ENCODE measurements at places on chromosomes 3 and 15. TPM values are rescaled to one million over a fixed set of nuclear protein-coding genes. Genes with fewer than 3 reads are reported as not detected.

Gene TLR9
- not detected for total RNA-seq

Gene MED12L
- 0.81 TPM for total RNA-seq

Gene PDCD7
- total RNA-seq: 15.8 TPM

GRCh38 chr3:53726643-53727042 lies 119.6 kb downstream of the CHDH start:
- H3K36me3 ChIP-seq: no peaks in the 10 kb centered on the region

DNA sequence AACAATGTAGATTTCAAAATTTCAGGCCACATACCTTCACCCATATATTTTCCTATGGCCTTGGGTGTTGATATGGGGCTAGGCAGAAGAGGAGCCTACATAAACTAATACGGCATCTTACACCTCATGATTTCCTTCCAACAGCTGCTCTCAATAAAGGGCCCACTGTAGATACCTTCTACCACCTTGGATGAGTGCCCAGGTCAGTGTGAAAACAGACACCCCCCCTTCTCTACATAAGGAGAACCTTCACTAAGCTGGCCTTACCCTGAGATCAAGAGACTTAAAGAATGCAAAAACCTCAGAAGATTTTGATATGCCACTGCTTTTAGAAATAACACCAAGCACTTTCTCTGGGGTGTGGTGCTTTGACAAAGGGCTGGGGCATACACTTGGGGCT lies 42.7 kb downstream of the SH3BP5 start:
- no peak overlapping the region for H3K27ac ChIP-seq
- H3K27me3 ChIP-seq: no peaks in the 10 kb centered on the region
- no peaks in the 10 kb centered on the region for H3K4me1 ChIP-seq
- no peaks in the 10 kb centered on the region for H3K36me3 ChIP-seq

DNA sequence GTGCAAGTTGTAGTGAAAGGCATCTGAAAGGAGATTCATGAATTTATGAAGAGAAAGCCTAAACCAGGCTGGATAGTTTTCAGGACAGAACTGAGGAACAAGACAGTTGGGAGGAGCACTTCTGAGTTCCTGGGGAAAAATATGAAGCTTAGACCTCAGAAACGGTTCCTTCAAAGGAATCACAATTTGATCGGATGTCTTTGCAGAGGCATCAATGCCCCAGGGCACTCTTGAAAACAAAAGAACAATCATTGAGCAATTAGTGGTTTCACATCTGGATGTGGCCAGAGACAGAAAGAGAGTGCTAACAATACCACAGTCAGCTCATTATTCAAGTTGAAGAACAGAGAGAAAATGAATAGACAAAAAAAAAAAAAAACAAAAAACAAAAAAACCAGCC lies 86.2 kb downstream of the KLF13 start:
- H3K4me1 ChIP-seq: no peaks in the 10 kb centered on the region
- no peak overlapping the region for H3K27ac ChIP-seq
- no peaks in the 10 kb centered on the region for H3K36me3 ChIP-seq
- no peak overlapping the region for H3K4me3 ChIP-seq
- no peak for DNase-seq
